ENCODE measurements at places on chromosomes 2 and 18. TPM values are rescaled to one million over a fixed set of nuclear protein-coding genes. Genes with fewer than 3 reads are reported as not detected.

UGP2 gene
- 25.7 TPM for total RNA-seq

DUSP2 gene
- total RNA-seq = 7.2 TPM

SIX3 gene
- not detected for total RNA-seq

SLC8A1 gene
- total RNA-seq = 5.6 TPM

MZT2A gene
- 108 TPM for total RNA-seq

ST8SIA5 gene
- total RNA-seq = 0.11 TPM

ALKAL2 gene
- total RNA-seq = 26.7 TPM

ARHGAP28 gene
- total RNA-seq = 0.85 TPM

APOB gene
- total RNA-seq = 8.5 TPM

MOGAT1 gene
- not detected for total RNA-seq

EFR3B gene
- 0.32 TPM for total RNA-seq

UPP2 gene
- not detected for total RNA-seq

PPM1G gene
- 24.7 TPM for total RNA-seq

ZSWIM2 gene
- total RNA-seq = not detected
